CD4-positive, alpha-beta T cell treated with Interleukin-17A for 1 hour (primary cell): ENCODE measurements at places on chromosomes 11 and 22.

- no peak for DNase-seq
Observed at GRCh38 chr11:128940156-128940555, 2.5 kb downstream of the TP53AIP1 start.

DNA sequence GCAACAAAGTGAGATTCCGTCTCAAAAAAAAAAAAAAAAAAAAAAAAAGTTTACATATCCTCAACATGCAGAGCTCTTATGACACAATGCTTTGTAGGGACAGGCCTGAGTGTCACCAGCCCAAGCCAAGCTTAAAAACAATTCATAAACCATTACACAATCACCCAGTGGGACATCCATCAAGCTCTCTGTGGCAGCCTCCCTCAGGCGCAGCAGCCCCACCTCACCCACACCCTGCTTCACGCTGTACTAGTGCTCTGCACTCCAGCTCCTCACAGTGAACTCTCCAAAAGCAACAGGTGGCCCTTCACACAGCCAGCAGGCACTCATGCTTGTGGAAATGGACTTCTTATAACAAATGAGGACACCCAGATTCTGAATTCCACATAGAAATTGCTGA, 3.5 kb upstream of the FOXRED2 start:
- DNase-seq: no peak

DNA sequence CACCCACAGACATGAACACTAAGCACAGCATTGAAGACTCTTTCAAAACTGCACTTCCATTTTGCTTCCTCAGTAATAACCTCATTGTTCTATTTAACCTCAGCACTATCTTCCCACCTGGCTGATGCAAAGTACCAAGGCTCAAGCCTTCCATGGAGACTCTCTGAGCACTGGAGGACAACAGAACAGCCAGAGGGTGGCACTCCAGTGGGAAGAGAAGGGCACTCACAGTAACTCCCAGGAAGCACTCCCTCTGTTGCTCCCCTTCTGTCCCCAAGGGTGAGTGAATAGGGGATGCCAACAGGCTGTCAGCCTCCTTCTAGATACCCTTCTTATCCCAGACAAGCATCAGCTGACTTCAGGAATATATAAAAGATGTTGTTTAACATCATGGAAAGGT, 3.5 kb downstream of the ME3 start:
- no peak for DNase-seq

- no peak for DNase-seq
Observed at GRCh38 chr11:3186166-3186953, 21.2 kb upstream of the OSBPL5 start.

DNA sequence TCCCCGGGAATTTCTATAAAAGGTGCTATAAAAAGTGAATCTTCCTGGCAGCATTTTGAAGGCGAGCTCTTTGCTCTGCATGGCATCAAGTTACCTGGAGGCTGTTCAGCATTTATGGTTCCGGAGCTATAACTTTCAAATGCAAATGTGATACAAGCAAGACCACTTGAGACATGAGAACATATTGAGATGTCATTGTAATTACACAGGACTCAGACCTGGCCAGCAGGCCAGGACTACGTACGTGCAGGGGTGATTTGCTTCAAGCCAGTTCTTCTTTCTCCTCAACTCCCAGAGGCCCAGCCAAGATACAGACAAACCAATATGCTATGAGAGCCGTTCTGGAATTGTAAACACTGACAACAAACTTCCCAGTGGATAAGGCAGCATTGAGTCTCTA, 227.4 kb upstream of the FAT3 start:
- DNase-seq: no peak

GRCh38 chr22:36433318-36434231, 45.8 kb upstream of the MYH9 start:
- no peak for DNase-seq

DNA sequence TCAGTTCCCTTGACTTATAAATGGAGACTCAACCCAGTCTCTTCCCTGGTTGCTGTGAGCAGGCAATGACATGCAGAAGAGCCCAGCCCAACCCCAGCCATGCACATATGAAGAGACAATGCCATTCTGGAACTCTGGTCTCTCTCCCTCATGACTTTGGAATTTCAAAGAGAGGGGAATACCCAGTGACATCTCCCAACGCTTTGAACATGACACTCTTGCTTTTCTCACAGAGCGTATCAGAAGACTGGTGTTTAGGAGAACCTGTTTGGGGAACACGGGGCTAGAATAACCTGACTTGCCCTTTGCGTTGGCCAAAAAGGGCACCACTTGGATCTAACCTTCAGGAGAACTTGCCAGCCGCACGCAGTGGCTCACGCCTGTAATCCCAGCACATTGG, 12.9 kb downstream of the RANGAP1 start:
- no peak for DNase-seq

GRCh38 chr22:31628362-31628761, 33.7 kb downstream of the PISD start:
- DNase-seq: no peak

GRCh38 chr11:11444804-11445131, 91.7 kb upstream of the CSNK2A3 start:
- DNase-seq: no peak

GRCh38 chr11:117396970-117397369, 69.3 kb downstream of the CEP164 start:
- no peak for DNase-seq
